ENCODE measurements at places on chromosomes 4 and X.
A peak's percentile ranks its signal among the peaks of the same experiment; 100 is the strongest.

DNA sequence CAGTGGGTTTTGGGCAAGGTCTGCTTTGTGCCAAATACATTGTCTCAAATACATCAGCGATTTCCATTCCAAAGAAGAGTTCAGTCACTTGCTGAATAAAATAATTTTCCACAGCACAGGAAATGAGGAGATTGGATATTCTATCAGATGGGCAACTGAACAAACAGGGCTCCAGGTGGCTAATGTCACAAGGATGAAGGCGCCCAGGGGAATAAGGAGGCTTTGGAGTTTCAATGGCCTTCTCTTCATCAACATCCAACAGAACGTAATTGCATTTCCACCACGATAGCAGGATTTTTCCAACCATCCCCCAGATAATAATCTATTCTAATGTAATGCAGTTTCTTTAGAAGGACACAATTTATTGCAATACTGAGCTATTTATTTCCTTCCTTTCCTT is 104.7 kb upstream of the KLHL13 start:
- DNase-seq, result no peak

GRCh38 chrX:48468247-48468671 is 1.8 kb downstream of the SLC38A5 start:
- DNase-seq, result no peak

DNA sequence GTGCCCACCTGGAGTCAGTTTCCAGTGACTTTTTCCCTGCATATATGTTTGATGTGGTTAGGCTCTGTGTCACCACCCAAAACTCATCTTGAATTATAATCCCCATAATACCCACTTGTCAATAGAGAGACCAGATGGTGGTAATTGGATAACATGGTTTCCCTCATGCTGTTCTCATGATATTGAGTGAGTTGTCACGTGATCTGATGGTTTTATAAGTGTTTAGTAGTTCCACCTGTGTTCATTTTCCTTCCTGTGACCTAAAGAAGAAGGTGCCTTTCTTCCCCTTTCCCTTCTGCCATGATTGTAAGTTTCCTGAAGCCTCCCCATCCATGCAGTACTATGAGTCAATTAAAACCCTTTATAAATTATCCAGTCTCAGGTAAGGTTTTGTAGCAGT is 740.9 kb downstream of the ARAP2 start:
- no peak for DNase-seq

GRCh38 chrX:64894454-64895038 is 81.7 kb downstream of the ZC4H2 start:
- no peak for DNase-seq

- no peak for DNase-seq
Observed at GRCh38 chrX:27882695-27883094, 74.9 kb downstream of the MAGEB10 start.

DNA sequence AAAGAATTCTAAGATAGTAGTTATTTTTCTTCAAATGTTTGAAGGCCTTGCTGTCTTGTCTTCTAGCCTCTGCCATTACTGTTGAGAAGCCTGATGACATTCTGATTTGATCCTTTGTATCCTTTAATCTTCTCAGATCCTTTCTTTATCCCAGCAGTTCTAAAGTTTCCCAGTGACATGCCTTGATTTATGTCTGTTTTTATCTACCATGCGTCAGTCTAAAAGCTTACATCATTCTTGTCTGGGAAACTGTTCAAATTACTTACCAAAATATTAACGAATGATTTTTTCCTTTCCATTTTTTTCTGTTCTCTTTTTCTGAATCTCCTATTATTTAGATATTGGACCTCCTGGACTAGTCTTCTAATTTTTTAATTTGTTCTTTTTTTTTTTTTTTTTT is 78.3 kb upstream of the HELT start:
- DNase-seq, result no peak

GRCh38 chr4:60637976-60638375 is 562.1 kb upstream of the ADGRL3 start:
- DNase-seq, result no peak

DNA sequence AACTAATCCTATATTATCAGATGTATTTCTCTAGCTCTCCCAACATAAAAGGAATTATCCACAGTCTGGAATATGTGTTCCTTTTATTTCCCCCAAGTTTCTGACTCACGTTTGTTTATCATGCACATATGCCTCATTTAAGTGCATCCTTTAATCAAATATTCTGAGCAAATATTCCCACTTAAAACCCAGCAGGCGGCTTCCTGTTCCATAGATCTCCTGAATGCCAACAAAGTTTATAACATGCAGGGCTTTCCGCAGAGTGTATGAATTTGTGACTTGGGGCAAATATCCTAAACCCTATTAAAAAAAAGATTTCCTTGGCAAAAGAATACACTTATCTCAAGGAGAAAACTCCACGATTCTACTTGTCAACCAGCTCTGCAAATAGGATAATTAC is 16.9 kb downstream of the GLRA2 start:
- no peak for DNase-seq

DNA sequence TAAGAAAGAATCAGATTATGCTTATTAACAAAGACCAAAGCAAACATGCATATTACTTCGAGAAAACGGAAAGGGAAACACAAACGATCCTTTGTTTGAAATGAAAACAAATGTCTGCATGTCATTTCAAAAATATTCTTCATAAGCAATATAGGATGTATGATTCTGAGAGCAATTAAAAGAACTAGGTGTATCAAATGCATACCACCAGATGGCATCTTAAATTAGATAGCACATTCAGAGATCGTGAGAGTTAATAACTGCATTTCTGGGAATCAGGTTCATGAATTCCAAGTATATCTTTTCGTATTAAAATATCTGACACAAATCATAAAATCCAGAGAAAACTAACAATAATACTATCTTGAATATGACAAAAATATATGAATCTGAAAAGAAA is 159.5 kb downstream of the PPP3CA start:
- DNase-seq, result no peak

GRCh38 chr4:148300877-148301276 is 141.3 kb downstream of the NR3C2 start:
- DNase-seq, result no peak

GRCh38 chrX:126237524-126237923 is 71.4 kb upstream of the DCAF12L2 start:
- no peak for DNase-seq

DNA sequence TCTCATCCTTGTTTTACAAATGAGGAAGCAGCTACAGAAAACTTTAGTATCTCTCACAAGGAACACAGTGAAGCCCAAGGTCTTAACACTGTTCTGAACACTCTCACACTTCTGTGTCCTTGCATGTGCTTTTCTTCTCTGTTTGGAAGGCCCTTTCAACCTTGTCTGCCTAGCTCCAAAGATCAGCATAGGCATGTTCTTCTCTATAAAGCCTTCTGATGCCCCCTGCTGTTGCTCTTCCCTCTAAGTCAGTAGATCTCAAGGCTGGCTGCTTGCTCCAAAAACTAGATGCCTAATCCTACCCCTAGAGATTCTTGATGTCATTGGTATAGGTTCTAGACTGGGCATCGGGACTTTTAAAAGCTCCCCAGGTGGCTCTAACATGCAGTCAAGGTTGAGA is 5.9 kb downstream of the APOO start:
- peak; percentile 76 for DNase-seq

- no peak for DNase-seq
Observed at GRCh38 chr4:90317785-90318184, 190.6 kb downstream of the CCSER1 start.

DNA sequence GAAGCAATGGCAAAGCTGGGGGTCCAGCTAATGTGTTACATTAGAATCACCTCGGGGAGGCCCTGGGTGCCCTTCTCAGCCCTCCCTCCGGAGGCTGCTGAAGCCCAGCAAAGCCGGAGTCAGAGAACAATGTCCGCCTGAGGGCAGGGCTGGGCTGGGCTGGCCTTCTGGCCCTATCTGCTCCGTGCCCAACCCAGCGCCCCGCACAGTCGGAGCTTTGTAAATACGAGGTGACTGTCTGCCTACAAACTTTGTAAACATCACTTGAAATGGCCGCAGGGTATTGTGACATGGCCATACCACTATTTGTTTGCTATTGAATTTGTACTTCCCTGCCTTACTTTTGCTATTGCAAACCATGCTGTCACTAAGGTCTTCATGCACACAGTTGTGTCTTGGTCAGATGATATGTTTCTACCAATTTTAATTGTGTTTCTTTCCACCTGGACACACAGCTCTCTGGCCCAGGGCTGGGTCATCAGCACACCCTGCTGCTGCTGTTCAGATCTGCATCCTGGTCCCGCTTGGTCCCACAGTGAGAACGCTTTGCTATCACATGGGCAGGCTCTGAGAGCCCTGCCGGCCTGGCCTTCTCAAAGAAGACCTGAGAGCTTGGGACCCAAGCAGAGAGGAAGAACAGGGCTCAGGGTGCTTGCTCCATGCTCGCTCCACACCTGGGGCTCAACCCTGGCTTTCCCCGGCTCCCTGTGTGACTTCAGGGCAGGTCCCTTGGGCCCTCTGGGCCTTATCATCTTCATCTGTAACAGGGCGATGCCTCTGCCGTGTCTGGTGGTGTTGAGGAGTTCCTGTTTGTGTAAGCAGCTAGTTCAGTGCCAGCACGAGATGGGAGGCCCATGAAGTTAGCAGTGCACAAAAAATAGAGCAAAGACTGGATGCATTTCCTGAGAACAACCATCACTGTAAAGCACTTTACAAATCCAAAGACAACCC is 2.3 kb downstream of the S100P start:
- DNase-seq, result no peak

DNA sequence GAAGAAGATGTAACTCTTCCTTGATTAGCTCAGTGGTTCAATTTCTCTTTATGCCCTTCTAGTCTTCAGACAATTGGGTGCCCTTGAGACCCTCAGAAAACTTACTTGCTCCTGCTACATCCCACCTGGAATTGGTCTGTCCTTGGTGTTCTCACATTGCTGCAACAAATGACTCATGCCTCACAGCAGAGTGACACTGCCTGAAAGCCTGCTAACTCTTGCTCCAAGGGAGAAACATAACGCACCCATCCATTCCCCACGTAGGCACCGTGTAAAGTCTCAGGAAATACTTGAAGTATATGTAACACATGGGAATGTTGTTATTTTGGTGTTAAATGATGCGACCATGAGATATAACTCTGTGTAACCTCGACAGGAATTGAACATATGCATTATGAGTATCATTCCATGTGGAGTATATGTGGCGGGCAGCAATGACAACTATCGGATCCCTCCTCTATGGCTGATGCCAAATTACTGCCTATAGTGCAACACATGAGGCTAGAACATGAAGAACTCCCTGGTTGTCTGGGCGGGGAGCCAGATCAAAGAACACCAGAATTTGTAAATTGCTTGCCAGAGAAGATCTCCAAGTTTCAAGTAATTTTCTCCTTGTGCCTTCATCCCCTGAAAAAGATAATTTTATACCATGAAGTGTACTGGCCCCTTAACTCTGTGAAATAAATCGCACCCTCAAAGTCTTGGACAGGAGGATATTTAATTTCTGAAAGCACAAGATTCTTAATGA is 231.3 kb upstream of the STK26 start:
- DNase-seq, result no peak

DNA sequence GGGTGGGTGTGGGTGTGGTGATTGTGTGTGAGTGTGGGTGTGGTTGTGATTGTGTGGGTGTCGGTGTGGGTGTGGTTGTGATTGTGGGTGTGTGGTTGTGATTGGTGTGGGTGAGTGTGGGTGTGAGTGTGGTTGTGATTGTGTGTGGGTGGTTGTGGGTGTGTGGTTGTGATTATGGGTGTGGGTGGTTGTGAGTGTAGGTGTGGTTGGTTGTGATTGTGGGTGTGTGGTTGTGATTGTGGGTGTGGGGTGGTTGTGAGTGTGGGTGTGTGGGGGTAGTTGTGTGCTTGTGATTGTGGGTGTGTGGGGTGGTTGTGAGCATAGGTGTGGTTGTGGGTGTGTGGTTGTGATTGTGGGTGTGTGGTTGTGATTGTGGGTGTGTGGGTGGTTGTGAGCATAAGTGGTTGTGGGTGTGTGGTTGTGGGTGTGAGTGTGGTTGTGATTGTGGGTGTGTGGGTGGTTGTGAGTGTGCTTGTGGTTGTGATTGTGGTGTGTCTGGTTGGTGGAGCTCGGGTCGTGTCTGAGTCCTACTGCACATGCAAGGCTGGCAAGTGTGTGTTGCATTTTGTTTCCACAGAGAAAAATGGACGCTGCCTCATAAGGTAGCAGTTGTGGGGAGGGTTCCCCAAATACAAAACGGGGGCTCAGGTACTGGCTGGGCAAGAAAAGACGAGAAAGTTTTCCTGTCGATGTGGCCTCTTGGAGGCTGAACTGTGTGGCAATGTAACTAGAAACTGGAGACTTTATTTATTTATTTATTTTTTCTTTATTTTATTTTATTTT is 116.7 kb downstream of the UBE2K start:
- DNase-seq, result no peak

GRCh38 chr4:48370260-48371134 is 29.2 kb downstream of the SLAIN2 start:
- no peak for DNase-seq

DNA sequence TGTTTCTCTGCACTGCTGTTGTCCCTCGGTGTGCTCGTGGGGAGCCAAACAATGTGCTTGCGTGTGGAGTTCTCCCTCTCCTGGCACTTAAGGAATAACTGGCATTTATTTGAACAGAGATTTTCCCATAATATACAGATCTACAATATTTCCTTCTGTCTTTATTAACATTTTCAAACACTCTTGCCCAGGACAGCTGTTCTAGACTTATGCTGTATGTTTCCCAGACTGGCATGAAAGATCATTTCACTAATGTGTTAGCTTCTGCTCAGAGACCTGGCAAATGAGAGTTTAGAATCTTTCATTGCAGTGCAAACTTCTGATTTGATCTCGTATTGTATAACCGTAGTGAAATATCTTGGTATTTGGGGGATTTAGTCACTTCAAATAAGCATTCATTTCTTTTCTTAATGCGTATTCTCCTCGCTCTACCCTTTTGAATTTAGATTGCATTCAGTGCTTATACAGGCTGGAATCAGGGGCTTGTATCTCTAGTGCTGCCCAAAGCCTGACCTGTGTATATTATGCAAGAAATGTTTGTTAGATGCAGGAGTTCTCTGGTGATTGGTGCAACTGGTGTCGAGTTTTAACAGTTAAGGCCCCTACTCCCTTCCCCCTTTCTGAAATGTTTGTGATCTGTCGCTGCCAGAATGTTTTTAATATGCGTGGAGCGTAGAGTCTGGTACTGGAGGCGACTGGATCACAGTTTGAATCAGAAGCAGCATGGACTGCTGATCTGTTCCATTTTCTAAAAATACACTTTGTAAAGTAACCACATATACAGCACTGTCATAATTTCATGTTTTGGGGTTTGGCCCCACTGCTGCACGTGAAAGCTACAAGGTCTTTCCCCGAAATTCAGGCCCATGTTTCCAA is 326.3 kb downstream of the ARHGAP10 start:
- DNase-seq, result no peak

DNA sequence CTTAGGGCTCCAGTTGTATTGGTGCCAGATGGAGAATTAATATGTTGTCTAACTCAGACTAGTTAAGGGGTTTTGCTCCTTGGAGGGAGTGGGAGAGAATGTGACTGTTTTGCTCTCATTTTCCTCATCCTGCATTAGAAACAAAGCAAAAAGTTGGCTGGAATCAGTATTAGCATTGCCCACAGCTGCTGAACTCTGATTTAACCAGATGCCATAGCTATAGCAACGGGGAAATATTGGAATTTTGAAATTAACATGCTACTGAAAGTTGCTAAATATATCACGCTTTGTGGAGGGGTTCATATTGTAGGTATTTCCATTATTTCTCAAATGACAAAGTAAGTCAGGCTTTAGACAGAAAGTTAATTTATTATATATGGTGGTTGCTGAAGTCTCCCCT is 66.7 kb upstream of the EOLA2 start:
- DNase-seq, result no peak

Data from hippocampal formation (tissue), 2 donors.